ENCODE measurements at places on chromosomes 6 and 20.

GRCh38 chr6:14660806-14661579, 543.4 kb downstream of the CD83 start:
- DNase-seq = no peak

DNA sequence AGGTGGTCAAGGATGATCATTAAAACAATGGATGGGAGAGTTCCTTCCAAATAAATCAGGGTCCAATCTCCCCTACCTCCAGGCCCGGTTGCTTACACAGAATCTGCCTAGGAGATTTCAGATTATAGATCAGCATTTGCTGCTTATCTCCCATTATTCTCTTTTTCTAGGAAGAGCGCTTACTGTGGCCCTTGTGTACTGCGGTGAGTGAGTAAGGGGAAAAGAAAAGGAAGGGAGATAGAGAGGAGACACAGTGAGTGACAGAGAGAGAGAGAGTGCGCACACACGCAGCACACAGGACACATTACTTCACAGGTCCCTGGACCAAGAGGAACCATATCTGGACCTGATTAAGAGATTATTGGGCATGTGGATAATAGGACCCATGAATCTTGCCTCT, 6.2 kb downstream of the LATS1 start:
- DNase-seq = no peak

GRCh38 chr20:50805349-50805684, 10.5 kb downstream of the BCAS4 start:
- no peak for DNase-seq

- no peak for DNase-seq
These were observed 102.9 kb downstream of the CEBPB start for GRCh38 chr20:50293284-50294139.

DNA sequence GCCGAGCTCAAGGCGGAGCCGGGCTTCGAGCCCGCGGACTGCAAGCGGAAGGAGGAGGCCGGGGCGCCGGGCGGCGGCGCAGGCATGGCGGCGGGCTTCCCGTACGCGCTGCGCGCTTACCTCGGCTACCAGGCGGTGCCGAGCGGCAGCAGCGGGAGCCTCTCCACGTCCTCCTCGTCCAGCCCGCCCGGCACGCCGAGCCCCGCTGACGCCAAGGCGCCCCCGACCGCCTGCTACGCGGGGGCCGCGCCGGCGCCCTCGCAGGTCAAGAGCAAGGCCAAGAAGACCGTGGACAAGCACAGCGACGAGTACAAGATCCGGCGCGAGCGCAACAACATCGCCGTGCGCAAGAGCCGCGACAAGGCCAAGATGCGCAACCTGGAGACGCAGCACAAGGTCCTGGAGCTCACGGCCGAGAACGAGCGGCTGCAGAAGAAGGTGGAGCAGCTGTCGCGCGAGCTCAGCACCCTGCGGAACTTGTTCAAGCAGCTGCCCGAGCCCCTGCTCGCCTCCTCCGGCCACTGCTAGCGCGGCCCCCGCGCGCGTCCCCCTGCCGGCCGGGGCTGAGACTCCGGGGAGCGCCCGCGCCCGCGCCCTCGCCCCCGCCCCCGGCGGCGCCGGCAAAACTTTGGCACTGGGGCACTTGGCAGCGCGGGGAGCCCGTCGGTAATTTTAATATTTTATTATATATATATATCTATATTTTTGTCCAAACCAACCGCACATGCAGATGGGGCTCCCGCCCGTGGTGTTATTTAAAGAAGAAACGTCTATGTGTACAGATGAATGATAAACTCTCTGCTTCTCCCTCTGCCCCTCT, 1.1 kb downstream of the CEBPB start:
- peak; percentile 74 for DNase-seq

DNA sequence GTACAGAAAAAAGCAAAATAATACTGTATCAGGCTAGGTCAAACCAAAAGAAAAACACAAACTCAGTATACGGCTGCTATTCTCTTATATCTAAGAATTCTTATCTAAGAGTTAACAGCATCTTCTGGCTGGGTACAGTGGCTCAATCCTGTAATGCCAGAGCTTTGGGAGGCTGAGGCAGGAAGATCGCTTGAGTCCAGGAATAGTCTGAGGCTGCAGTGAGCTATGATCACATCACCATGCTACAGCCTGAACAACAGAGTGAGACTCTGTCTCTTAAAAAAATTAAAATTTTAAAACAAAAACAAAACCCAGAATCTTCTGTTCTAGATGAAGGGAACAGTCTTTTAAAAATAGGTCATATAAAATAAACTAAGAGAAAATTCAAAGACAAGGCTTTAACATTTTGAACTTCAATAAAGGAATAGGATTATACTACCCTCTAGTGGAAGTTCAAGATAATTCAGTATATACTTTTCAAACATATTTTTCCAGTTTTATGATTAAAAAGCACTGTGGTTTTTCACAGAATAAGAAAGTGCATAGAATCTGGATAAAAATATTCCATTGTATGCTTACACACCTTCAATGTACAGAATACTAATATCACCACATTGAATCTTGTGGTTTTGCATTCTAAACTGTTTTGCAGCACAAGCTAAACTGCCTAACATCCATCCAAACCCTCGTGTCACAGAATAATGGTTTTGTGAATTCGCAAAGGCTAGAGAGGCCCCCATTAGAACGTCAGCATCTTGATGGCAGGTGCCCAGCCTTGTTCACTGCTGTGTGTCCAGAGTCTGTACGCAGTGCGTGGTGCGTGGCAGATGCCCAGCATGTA, 39.3 kb downstream of the DTNBP1 start:
- DNase-seq = no peak

DNA sequence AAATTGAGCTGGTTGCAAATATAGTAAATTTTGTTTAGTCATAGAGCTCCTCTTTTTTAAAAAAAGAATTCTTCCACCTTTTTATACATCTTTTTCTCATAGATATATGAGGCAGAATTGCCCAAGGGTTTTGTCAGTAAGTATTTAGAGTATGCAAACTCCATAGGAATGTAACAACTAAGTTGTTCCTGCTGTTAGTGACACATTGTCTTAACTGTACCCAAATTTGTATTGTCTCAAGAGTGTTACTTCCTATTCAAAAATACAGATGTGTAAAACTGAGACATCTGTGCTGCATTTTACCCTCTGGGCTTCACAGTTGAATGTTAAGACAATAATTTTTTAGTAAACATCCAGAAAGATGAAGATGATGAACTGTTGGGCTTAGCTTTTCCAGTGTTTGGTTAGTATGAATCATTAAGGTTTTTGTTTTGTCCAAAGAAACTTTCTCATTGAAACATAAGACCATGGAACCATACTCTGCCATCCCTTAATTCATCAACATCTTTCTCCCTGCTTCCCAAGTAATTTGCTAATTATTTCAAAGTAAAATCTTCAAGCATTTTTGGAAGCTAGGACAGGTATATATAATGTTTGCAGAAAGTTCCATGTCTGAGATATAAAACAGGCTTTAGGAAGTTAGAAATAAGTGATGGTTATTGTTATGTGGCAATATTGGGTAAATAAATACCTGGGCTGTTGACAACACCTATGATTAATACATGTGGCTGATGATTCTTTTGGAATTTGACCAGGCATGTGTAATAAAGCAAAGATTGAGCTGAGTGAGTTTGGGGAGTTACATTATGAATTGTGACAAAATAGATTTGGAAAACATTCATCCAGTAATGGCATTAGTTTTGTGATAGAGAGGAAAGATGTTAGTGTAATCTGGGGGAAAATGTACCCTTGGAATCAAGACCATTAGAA, 11.2 kb downstream of the OGFRL1 start:
- no peak for DNase-seq

GRCh38 chr6:38393986-38394385, 245.7 kb downstream of the BTBD9 start:
- no peak for DNase-seq

GRCh38 chr6:63897459-63897858, 261.9 kb downstream of the PHF3 start:
- DNase-seq = no peak

DNA sequence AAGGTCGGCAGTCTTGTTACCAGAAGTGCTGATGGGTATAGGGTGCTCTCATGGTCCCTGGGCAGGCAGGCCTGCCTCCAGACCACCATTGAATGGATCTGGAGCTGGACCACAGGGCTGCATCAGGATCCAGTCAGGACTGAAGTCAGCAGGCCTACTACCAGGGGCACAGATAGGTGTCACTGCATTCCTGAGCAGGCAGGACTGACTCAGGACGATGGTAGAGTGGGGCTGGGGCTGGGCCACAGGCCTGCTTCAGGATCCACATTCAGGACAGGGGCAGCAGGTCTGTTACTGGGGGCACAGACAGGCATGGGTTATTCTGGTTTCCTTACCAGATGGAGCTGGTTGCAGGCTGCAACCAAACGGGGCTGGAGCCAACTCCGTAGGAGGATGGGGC, 51.4 kb upstream of the MAP3K4 start:
- no peak for DNase-seq

- no peak for DNase-seq
These were observed 645.0 kb downstream of the PHF3 start for GRCh38 chr6:64280569-64280968.

GRCh38 chr20:23287354-23288190, 63.0 kb upstream of the NXT1 start:
- DNase-seq = no peak

DNA sequence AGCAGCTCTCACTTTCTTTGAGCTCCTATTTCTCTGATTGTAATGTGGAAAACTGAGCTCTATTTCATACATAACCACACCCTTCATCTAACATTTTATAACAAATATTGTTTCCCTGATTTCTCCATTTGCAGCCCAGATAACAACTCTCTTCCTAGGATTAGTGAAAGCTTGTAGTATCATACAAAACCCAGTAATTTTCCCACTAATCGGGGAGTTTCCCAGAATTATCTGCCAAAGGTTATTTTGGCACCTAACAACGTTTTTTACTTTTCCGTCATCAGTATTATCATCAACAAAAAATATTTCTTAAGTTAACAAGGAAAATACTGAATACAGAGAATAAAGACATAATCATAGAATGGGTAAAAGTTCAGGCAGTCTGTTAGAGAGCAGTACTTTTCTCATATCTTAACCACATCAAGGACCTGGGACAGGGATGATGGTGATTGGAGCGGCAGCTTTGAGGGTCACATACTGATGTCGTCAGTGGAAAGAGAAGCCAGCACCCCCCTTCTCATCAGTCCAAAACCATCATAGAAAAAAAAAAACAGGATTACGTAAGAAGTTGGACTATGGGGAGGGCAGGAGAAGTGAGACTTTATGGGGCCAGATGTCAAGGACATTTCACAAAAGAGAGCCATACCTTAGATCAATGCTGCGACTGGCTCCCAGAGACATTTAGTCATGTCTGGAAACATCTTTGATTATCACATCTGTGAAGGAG, 166.1 kb upstream of the TNFAIP3 start:
- no peak for DNase-seq

DNA sequence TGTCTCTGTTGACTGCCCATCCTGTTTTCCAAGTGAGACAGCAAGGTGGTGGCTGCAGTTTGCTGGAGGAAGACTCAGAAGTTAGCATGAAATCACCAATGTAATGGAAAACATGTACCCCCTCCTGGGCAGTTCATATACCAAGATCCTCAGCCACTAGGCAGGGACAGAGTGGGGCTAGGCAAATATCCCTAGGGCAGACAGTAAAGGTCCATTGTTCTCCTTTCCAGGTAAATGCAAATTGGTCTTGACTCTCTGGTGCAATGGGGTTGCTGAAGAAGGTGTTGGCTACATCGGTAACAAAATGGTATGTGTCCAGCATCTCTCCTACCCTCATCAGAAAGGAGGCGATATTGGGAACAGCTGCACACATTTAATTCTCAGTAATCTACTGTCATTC, 233.6 kb upstream of the SOX4 start:
- DNase-seq = no peak

DNA sequence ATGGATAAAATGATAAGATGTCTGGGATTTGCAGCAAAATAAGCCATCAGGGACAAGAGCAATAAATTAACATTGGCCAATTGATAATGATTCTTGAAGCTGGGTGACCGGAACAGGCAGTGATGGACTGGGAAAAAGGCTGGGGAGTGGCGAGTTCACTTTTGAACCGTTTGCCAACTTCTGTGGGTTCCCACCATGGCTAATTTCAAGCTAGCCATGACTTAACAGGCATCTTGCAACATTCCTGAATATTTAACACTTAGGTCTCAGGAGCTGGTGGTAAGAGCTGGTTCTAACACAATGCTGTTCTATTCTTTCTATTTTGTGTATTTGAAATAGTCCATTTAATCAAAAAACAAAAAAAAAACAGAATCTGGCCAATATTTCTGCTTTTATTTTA, 37.6 kb upstream of the CD83 start:
- no peak for DNase-seq

DNA sequence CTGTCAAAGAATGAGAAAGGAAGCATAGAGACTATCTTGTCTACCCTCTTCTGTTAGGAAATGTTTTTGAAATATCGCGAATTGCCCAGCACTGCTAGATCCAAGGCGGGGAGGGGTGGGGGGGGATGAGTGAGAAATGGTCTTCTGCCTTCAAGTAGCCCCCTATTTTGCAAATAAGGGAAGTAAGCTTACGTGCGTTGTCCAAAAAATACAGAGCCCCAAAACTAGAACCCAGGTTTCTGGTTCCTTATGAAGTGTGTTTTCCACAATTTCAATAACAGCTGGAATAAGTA, 923 bp upstream of the ILRUN start:
- DNase-seq = no peak

DNA sequence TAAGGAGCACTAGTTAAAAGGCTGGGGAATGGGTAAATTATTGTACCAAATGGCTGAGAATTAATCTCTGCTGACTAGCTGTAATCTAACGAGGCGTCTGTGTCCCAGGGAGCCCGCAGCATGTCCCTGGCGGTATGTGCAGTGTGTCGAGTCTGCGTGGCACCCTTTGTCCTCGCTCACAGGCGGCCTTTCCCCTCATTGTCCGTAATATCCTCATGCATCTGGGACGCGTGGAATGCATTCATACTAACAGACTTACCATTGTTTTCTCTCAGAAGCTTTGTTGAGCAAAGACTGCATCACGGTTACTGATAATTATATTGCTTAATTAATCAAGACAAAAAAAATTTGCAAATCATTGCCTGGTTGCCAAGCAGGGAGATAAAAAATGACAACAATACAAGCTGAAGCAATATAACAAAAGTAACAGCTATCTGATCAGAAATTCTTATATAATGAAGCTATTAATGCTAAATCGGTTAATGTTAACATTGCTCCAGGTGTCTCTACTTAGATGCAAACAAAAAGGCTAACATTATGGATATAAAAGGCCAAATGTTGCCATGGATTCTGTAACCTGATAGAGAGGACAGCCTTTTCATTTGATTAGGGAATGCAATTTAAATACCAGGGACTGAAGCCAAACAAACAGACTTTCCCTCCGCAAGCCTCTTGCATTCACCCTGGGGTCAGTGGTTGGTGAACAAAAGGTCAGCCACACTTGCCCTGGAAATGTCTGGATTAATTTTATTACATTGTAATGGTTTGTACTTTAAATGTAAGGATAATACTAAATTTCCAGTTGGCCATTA, 124.8 kb downstream of the INSM1 start:
- DNase-seq = no peak

- no peak for DNase-seq
These were observed 216.2 kb upstream of the ZNF217 start for GRCh38 chr20:53809728-53810365.
